Fibroblast of the conjunctiva (primary cell): ENCODE measurements at places on chromosomes 1 and 21.

- DNase-seq, result no peak
These were observed 189.1 kb upstream of the RNPC3 start for GRCh38 chr1:103336408-103336807.

DNA sequence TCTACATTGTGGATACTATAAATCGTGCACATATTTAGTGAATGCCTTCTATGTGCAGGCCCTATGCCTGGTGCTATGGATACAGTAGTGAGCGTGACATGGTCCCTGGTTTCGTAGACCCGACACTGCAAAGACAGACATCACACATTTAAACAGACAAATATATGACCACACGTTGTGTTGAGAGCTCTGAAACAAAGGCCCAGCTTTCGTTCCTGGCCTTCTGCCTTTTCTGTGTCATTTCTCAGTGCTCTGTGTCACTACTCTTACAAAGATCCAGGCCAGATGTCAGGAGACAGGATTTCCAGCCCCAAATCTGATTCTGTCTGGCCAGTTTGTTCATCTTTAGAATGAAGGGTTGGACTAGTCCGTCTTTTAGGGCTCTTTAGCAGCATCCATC, 19.3 kb upstream of the TRABD2B start:
- DNase-seq, result no peak

- DNase-seq, result no peak
These were observed 47.9 kb upstream of the PLXNA2 start for GRCh38 chr1:208291923-208292711.

GRCh38 chr1:217989510-217989909, 295.6 kb upstream of the RRP15 start:
- DNase-seq, result no peak

- DNase-seq, result no peak
These were observed 397.9 kb upstream of the NR5A2 start for GRCh38 chr1:199629624-199630023.

- no peak for DNase-seq
These were observed 116.8 kb downstream of the LRRC53 start for GRCh38 chr1:74395571-74395970.

DNA sequence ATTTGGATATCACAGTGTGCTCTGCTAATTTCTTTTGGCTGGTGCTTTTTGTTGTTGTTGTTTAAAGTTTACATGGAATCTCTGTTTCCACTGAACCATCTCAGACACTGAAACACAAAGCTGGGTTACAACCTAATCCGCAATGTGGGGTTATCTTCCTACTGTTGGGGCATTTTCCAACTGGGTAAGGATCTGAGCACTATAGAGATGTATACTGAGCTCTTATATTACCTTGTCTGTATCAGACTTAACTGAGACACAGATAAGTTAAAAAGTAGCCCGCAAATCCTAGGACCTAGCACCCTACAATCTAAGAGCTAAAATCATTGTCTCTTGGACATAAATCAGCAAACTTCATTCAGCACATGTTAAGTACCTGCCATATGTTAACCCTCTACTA, 169.2 kb downstream of the LTN1 start:
- no peak for DNase-seq

DNA sequence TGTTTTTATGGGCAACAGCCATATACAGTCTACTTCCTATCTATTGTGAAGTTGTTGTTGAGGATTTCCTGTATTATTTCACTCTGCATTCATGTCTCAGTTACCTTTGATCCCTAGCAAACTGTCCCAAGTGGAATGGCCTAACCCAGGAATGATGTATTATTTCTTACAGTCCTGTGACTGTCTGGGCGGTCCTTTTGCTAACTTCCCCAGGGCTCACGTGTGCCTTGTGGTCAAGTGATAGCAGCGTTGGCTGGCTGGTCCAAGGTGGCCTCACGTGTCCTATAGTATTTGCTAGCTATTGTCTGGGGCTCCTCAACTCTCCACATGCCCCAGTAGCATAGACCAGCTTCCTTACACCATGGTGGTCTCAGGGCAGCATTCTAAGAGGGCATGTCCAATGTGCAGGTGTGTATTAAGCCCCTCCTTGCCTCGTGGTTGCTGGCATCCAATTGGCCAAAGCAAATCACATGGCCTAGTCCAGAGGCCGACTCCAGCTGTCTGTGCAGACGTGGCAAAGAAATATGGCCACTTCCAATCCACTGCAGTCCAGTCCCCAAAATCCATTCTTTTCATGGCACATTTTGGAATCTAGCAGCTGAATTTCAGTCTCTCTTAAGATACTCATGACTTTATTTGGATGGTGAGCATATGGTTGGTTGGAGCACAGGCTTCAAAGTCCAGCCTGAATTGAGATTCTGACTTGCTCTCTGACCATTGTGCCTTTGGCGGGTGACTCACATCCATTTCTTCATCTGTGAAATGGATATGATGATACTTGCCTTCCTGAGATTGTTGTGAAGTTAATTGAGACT, 94.1 kb downstream of the GALNT2 start:
- DNase-seq, result no peak

- DNase-seq, result no peak
These were observed 64.2 kb upstream of the SMYD2 start for GRCh38 chr1:214216779-214217178.

DNA sequence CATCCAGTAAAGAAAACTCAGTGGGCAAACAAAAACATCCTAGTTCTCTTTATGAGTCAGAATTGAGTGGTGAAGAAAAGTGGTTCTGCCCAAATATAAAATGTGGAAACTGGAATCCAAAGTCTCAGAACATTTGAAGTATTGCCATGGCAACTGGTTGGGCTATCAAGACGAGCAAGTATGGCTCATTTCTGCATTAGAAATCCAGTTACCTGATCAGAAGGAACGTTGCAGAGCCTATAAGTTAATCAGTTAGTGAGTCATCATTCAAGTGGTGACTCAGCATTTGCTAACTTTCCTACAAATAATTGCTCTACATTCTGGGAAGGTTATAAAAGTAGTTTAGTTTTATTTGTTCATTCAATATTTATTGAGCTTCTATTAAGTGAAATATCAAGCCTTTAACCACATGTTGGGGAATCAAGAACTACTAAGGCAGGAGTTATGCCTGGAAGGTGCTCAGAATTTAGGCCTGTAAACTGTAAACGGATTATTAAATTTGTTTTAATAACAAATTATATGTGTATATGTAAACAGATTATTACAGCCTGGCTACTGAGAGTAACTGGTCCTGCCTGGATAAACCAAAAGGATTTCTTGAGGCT, 104.3 kb downstream of the PAPPA2 start:
- peak; percentile 36 for DNase-seq

GRCh38 chr1:229822026-229822425, 196.0 kb downstream of the URB2 start:
- no peak for DNase-seq

DNA sequence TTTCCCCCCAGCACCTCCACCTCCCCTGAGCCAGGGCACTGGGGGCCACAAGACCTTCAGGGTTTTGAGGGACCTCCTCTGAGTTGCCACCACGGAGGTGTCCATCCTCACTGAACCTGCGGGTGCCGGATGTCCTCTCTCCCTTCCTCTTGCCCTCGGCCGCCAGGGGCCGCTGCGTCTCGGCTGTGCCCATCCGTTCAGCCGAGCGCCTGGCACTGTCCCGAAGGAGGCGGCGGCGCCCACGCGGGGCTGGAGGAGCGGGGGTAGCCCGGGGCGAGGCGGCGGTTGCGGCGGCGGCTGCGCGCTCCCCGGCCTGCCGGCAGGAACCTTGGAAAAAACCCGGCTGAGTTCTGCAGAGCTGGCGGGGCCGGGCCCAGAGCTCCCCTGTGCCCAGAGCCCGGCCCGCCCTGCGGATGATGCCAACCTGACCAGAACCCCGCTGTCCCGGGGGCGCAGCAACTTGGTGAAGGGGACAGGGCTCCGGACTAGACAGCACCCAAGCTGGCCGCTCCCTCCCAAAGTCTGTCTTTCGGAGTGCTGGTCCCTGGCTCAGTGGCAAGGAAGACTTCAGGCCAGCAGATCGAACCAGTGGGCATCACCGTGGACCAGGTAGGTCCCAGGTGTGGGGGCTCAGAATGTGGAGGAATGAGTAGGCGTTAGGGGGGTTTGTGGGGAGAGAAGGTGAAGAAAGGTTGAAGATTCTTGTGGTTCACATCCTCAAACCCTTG, 3.7 kb upstream of the PPM1J start:
- no peak for DNase-seq

GRCh38 chr1:208218237-208219097, 25.7 kb downstream of the PLXNA2 start:
- DNase-seq, result no peak

DNA sequence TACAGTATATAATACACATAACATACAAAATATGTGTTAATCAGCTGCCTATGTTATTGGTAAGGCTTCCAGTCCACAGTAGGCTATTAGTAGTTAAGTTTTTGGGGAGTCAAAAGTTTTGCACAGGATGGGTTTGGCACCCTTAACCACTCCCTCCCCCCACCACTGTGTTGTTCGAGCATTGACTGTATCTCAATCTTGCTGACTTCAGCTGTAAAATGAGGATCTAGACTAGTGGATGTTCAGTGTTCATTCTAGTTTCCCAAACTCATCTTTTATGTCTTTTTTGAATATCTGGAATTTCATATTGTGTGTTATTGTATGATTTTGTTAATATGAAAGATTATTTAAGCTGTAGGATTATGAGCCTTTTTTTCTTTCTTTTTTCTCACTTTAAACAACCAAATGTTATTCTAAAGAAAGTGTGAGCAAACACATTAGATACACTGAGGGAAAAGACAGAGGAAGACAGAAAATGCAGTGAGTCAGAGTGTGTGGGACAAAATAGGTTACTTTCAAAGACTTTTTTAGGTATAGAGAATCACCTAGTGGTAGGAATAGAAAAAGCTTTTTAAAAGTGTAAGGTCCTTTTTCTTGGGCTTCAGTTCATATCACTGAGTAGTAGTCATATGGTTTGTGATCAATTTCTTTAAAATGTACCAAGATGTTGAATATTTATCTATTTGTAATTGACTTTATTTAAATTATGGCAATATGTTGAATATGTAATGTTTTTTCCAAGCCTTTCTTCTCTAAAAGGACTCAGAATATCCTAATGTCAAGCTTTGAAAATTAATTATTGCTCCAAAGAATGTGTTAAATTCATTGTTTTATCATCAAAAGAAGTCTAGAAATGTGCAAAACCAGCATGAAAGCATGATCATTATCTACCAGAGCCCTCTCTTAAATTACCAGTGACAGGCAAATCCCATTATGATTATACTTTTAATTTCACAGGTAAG, 17.9 kb upstream of the CENPF start:
- peak; percentile 47 for DNase-seq

GRCh38 chr1:52660807-52661206, 27.8 kb downstream of the SHISAL2A start:
- DNase-seq, result no peak

DNA sequence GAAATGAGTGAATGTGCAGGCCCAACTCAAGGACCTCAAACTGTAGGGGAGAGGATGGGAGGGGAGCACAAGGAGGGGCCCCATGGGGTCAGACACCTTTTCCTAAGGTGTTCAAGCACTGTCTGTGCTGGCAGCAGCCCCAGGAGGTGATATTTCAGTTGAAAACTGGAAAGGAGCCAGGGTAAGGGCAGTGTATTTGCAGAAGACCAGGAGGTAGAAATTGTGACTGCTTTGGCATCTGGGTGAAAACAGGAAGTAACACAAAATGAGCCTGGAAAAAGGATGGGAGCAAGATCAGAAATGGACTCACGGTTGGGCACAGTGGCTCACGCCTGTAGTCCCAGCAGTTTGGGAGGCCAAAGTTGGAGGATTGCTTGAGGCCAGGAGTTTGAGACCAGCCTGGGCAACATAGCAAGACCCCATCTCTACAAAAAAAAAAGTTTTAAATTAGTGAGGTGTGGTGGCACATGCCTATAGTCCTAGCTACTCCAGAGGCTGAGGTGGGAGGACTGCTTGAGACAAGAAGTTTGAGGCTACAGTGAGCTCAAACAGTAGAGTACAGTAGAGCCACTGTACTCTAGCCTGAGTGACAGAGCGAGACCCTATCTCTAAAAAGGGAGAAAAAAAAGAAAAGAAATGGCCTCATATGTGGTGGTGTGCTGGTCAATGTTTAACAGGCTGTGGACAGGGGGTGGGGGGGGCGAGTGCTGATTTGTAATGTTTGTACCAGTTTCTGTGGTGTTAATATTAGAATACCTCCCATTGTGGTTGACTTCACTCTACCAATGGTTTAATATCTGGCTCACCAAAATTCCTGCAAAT, 76.2 kb upstream of the ANGPTL1 start:
- no peak for DNase-seq

DNA sequence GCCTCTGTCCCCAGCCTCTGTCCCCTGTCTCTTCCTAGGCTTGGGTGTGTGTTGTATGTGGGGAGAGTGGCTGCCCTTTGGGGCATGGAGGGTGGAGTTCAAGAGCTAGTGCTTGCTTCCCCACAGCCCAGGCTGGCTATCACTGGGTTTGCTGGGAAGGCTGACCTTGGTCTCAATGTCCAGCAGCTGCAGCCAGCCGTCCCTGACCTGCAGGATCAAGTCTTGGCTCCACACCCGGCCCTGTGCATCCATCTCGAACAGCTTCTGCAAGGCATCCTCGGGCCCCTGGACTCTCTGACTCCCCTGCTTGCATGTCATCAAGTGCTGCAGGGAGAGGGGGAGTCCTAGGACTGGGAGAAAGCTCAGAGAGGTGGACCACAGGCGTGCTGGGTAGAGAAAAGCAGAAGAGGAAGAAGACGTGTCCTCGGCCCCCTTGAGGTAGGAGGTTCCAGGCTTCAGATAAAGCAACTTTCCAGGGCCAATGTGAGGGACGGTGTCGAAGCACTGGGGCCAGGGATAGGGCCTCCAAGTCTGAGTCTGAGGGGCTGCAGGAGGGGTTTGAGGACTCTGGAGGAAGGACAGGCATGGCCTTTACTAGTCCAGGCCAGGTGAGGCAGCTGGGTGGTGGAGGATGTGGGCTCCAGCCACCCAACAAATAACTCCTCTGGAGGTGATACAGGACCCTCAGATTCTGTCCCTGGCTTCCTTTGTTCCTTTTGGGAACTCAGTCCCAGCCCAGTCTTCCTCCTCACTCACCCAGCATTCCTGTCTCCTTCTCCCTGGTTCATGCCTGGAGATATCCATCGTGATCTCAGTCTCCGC, 4.0 kb downstream of the EPS8L3 start:
- DNase-seq, result no peak

GRCh38 chr1:58652651-58653184, 47.1 kb downstream of the MYSM1 start:
- peak; percentile 80 for DNase-seq

DNA sequence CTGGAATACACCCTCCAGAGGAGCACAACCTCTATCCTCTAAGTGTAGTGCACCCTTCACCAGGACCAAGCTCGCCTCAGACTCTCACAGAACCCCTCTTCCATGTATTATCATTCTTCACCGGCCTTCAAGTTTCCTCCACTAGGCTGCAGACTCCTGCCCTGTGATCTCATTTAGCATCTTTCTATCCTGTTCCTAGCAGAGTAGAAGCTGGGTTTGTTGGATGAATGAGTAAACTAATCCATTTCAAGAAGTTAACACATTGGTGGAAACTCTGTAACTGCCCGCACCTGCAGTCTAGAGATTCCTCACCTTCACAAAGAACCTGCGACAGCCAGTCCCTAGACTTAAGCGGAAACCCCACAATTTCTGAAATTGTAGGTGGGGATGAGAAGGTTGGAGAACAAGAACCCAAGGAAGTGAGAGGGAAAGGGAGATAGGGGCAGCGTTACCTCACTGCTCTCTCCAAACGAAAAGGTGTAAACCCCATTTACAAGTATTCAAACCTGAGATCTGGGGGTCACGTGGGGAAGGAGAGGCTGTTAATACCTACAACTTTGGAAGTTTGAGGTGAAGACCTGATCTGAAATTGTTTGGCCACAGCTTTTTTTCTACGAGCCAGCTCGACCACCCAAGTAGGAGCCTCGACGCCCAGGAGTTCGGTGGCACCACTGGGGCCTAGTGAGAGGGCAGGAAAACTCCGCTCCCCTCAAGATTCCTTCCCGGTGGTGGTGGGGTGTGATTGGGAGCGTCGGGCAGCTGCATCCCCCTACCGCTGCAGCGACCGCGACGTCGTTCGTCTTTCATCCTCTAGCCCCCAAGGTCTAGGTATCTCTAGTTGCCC, 1.2 kb downstream of the PTPN14 start:
- DNase-seq, result no peak
